ENCODE measurements at places on chromosomes 6 and 20. TPM values are rescaled to one million over a fixed set of nuclear protein-coding genes. Genes with fewer than 3 reads are reported as not detected.

MCCD1 gene
- not detected for total RNA-seq

SRMS gene
- not detected for total RNA-seq

GPX5 gene
- not detected for total RNA-seq

PLCB4 gene
- 5.0 TPM for total RNA-seq

SCRT2 gene
- not detected for total RNA-seq

APCDD1L gene
- 3.5 TPM for total RNA-seq

DEFB124 gene
- not detected for total RNA-seq

TRIM15 gene
- not detected for total RNA-seq

HLA-DRB1 gene
- 0.14 TPM for total RNA-seq

SOX18 gene
- total RNA-seq: 0.43 TPM

Measured in placental pericyte (primary cell).